Thymus (tissue), 14 donors: ENCODE measurements at places on chromosomes 1 and 21. TPM values are rescaled to one million over a fixed set of nuclear protein-coding genes. Genes with fewer than 3 reads are reported as not detected.

CFHR5 gene
- not detected for polyA plus RNA-seq

S100A8 gene
- polyA plus RNA-seq, result 754 TPM

LRRC39 gene
- polyA plus RNA-seq, result 6.7 TPM

SSU72 gene
- 109 TPM for polyA plus RNA-seq

INSRR gene
- polyA plus RNA-seq, result 0.43 TPM

PPIE gene
- 54.2 TPM for polyA plus RNA-seq

NHLH1 gene
- 0.43 TPM for polyA plus RNA-seq

- no peak for DNase-seq
These were observed 24.5 kb downstream of the HIVEP3 start for GRCh38 chr1:41894101-41894807.

DNA sequence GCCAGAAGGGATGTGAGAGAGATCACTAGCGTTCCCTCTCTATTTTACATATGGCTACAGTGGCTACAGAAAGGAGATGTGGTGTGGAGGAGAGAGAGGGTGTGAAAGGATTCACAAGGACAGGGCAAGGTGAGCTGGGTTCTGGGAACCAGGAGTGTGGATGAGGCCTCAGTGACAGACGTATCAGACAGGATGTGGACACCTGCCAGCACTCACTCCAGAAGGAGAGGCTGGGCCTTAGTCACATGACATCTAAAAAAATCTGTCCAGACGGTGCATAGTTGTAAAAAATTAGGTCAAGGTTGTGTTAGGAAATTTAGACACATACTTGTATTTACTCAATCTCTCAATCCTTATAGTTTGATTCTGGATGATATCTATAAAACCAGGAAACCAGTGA lies 10.6 kb downstream of the TRIM67 start:
- no peak for DNase-seq

DNA sequence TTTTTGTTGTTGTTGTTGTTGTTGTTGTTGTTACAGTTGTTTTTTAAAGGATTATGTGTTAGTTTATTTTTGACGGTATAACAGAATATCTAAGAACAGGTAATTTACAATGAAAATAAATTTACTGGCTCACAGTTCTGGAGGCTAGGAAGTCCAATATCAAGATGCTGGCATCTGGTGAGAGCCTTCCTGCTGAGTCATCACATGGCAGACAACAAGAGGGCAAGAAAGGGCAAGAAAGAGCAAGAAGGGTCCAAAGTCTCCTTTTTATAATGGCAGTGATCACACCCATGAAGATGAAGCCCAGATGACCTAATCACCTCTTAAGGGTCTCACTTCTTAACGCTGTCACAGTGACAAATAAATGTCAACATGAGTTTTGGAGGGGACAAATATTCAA lies 142.1 kb downstream of the NEGR1 start:
- DNase-seq, result no peak

DNA sequence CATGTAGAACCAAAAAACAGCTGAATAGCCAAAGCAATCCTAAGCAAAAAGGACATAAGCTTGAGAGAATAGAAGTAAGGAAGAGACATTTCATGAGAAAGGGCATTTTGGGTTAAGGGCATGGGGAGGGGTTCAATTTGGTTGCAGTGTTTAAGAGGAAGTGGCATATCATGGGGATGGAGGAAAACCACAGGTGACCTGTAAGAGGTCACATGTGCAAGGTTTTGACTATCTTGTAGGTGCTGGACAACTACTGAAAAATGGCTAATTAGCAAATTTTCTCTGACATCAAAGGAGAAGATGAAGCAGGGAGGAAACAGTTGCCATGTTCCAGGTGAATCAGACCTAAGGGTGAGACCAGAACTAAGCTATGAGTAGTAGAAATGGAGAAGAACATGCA lies 31.3 kb upstream of the ROR1 start:
- DNase-seq, result no peak

- no peak for DNase-seq
These were observed 28.6 kb upstream of the KDM4A start for GRCh38 chr1:43621386-43621785.

DNA sequence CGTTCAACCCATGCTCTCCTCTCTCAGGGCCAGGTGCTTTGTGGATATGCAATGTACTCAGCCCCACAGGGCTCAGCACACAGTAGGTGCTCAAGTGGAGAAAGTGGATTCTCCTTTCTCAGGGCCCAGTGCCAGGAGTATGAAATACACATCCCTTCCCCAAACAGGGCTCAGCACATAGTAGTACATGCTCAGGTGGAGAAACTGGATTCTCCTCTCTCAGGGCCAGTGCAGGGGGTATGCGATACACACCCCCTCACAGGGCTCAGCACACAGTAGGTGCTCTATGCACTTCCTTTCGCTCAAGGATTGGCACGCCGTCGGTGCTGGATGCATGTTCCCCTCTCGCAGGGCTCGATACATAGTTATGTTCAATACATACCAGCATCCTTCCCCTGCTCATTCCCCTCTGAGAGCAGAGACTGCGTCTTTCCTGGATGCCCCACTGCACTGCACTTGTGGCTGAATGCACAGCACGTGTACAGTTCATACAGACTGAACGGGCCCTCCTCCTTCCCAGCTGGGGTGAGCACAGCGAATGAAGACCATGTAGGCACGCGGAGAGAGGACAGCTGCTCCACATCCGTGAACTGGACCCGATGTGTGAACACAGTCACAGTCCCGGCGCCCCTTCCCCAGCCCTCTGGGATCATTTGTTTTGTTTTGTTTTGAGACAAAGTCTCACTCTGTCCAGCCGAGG lies 16.6 kb upstream of the DISP3 start:
- no peak for DNase-seq

- DNase-seq, result no peak
These were observed 290.4 kb downstream of the GRIK1 start for GRCh38 chr21:29649406-29649814.

DNA sequence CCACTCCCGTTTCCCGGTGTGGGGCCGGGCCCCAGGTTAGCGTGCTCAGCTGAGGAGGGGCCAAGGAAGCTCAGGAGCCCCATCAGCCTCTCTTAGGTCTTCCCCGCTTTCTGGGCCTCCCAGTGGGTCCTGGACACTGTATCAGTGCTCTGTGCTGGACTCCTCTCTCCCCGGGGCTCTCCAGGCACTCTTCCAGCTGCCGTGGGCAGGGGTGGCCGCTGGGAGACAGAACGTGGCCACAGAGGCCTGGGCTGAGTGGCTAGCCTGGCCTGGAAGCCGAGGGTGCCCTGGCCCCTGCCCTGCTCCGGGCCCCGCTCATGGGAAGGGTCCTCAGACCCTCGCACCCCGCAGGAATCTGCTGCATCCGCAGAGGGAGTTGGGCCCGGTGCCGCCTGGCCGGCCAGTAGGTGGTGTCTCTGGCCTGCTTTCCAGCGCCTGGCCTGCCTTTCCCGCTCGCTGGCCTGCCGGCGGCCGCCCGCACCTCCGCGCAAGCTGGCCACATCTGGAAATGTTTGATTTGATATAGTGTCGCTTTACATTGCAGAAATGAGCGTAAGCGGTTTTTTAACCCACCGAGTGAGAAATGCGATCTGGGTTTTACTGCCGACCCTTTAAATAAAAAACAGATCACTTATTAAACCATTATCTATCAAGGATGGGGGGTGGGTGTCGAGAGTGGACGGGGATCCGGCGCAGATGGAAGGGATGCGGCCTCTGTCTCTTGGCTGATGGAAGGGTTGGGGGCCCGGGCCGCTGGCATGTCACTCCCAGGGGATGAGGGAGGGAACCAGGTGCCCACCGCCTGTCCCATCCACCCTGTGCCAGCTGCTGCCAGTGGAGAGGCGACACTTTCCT lies 74.4 kb upstream of the TTC34 start:
- no peak for DNase-seq

DNA sequence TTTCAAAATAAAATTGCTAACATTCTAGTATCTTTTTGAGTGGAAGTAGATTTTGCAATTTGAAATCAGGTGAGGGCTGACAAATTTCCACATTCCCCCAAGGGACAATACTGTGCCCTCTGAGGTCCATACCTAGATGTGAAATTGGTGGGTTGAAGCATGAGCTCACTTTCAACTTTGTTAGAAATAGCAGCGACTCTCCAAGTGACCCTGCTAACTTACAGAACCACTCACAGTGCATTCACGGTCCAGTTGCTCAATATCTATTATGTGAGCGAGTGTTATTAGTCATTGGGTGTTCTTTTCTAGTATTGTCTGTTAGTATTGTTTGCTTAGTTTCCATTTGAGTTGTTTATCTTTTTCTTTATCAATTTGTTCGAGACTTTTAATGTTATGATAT lies 53.6 kb upstream of the ASB17 start:
- no peak for DNase-seq

GRCh38 chr1:204909109-204909508 lies 38.4 kb downstream of the NFASC start:
- no peak for DNase-seq

DNA sequence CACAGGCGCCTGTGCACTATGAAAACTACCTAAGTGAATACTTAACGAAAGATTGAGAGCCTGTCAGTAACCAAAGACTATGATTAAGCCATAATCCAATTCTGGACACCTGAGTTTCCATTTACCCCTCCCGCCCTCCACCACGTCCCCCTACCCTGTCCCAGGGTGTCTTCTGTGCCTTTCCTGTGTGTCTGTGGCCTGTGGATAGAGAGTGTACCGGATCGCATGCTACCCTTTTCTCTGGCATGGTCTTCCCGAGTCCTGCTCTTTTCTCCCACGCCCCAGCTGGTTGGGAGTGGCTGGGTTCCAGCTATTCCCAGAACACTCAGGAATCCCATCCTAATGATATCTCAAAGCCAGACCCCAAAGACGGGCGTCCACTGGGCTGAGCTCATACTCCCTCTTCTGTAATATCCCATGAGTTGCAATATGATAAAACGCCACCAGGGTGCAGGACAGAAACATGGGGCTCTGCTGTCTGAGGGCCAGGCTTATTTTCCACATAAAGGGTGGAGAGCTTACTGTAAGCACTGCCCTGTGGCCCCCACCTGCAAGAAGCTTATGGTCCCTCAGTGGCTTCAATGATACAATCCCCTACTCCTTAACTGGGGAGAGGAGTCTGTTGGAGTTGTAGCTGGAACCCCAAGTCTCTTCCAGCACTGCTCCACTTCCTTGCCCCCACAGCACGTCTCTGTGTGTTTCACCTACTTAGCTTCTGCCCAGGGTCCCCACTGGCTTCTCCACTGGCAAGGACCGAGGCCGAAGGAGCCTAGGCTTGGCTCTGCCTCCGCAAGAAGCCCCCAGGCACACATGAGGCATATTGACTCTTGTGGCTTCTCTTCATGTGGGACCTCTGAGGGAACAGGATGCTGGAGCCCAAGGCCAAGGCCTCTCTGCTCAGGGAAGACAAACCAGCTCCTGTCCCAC lies 17.6 kb upstream of the ALX3 start:
- DNase-seq, result peak; percentile 20

GRCh38 chr1:52795464-52795863 lies 47.1 kb upstream of the ZYG11A start:
- DNase-seq, result no peak

DNA sequence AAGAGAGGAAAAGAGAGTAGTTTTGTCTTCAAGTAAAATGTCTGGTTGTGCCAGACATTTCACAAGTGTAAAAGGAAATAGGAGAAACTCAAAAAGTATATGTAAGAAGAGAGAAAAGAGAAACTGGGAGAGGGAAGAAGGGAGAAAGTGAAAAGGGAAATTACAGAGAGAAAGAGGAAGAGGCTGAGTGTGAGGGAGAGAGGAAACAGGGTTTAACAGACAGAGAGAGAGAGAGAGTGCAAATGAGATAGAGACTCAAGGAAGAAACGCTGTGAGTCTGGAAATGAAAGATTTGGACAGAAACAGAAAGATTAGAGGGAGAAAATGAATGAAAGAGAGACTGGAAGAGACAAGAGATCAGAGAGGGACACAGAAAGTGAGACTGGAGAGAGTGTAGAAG lies 806.2 kb downstream of the PLA2G4A start:
- DNase-seq, result no peak

GRCh38 chr1:42743317-42744147 lies 3.5 kb upstream of the CLDN19 start:
- no peak for DNase-seq

DNA sequence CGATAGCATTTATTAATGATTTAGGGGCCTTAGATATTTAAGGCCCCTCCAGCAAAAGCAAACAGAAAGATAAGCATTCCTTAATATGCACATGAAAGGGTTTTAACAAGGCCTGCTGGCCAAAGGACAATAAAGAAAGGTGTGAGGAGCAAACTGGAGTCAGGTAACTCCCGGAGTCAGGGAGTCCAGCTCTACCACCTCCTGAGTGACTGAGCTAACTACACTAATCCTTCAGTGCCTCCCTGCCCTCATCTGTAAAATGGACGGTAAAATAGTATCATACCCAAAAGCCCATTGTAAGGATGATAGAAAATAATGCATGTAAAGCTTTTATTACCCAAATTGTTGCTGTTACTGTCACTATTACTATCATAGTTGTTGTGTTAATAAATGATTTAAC lies 161.7 kb downstream of the SIPA1L2 start:
- no peak for DNase-seq

- DNase-seq, result no peak
These were observed 15.3 kb downstream of the CLCC1 start for GRCh38 chr1:108947871-108948525.

DNA sequence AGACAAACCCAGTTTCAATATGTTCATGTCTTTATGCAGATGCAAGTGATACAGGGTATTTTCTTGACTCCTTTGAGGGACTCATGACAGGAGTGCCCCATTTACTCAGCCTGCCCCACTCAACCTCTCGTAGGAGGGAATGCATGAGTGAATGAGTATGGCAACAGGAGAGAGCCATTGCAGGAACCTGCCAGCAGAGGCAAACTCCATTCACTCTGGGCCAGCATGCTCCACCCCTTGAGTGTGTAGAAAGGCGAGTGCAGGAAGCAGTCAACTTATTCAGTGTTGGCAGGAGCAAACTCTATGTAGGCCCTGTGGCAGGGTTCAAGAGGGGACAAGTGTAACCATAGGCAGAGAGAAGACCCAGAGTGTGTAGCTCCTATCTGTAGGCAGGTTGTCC lies 1526.3 kb downstream of the PLA2G4A start:
- no peak for DNase-seq
